ENCODE measurements at places on chromosomes 4 and X.

DNA sequence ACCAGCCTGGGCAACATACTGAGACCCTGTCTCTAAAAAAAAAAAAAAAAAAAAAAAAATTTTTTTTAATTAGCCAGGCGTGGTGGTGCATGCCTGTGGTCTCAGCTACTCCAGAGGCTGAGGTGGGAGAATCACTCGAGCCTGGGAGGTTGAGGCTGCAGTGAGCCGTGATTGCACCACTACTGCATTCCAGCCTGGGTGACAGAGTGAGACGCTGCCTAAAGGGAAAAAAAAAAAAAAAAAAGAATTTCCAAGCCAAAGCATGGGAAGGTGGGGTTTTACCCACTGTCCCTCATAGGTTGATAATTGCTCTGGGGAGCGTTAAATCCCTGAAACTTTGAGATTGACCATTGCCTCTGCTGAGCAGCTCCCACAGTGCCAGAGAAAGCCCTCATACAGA is 427.5 kb downstream of the BCOR start:
- no peak for DNase-seq

- no peak for DNase-seq
Observed at GRCh38 chr4:8730159-8730558, 137.6 kb downstream of the CPZ start.

DNA sequence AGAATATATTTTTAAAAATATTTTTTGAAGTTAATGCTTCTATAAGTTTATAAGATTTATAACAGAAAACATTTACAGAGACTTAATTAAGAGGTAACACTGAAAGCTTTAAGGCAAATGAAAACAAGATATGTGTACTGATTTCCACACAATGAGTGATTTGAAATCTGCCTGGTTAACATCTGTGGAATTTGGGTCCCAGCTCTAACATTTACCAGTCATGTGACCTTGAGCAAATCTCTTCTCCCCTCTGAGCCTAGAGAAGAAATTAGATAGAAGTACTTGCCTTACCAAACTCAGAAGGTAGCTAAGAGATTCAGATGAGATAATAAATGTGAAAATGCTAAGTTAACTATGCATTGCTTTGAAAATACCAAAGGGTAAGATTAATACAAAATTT is 458.8 kb upstream of the LCORL start:
- no peak for DNase-seq

- DNase-seq, result no peak
Observed at GRCh38 chr4:24174602-24175001, 284.8 kb upstream of the PPARGC1A start.

- no peak for DNase-seq
Observed at GRCh38 chr4:53208753-53209152, 157.1 kb downstream of the SCFD2 start.

DNA sequence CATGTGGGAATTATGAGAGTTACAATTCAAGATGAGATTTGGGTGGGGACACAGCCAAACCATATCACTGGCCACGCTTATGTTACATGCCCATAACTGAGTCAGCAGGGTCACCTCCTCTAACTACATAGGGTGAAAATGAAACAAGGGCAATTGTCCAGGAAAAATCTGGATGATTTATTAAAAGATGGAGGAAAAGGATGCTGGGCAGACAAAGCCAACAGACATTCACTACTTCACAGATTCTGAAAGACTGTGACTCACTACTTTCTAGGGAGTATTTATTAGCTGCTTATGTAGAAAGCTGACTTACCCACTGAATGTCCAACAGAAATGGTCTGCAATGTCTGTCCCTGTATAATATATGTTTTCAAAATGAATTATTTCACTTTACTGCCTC is 72.4 kb downstream of the APBB2 start:
- no peak for DNase-seq

DNA sequence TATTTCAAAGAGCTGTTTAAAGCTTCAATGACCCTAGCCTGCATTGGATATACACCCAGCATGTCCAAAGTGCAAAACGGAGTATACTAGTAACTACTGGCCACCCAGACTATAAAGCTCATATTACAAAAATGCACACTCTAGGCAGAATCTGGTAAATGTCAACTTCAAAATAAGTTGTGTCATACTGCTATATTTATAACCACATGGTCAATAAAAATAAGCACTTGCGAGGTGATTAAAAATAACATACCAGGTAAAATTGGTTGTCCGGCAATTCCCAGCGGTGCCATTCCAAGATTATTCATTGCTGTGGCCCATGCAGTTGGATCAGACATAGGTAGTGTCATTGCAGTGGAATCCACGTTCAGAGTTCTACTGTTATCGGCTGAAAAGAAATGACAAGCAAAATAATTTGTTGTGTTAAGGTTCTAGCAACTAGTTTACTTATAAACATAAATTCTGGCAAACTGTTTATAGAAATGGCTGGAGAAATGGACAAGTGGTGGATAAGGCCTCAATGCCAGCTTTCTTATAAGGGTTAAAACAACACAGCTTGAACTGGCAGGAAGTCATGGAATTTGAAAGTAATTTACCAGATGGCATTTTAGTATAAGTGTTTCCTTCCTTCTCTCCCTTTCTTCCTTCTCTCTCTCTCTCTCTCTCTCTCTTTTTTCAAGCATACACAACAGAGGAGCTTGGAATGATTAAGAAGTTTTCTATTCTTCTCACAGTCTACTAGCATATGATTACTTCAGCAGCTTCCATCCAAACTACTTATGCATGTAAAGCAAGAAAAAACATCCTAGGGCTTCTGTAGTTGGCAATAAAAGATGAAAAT is 199.9 kb downstream of the ENOX2 start:
- DNase-seq, result no peak

- no peak for DNase-seq
Observed at GRCh38 chr4:10082459-10083272, 33.9 kb downstream of the WDR1 start.

- DNase-seq, result no peak
Observed at GRCh38 chr4:48913346-48913745, 6.8 kb upstream of the OCIAD2 start.

- no peak for DNase-seq
Observed at GRCh38 chrX:136920001-136920400, 39.5 kb upstream of the RBMX start.

DNA sequence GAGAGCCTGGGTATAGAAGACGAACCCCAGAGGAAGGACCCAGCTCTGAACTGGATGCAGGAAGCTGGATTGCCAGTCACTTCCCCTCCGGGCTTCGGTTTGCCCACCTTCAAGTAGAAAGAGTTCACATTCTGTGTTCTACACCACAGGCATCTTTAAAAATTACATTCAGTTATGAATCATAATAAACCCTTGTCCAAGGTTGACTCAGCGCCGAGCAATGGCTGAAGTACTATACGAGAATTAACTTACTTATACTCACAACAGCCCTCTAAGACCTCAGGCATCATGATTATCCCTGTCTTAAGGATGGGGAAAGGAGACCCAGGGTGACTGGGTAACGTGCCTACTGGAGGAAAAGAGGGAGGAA is 72.5 kb downstream of the EVC2 start:
- DNase-seq, result no peak

DNA sequence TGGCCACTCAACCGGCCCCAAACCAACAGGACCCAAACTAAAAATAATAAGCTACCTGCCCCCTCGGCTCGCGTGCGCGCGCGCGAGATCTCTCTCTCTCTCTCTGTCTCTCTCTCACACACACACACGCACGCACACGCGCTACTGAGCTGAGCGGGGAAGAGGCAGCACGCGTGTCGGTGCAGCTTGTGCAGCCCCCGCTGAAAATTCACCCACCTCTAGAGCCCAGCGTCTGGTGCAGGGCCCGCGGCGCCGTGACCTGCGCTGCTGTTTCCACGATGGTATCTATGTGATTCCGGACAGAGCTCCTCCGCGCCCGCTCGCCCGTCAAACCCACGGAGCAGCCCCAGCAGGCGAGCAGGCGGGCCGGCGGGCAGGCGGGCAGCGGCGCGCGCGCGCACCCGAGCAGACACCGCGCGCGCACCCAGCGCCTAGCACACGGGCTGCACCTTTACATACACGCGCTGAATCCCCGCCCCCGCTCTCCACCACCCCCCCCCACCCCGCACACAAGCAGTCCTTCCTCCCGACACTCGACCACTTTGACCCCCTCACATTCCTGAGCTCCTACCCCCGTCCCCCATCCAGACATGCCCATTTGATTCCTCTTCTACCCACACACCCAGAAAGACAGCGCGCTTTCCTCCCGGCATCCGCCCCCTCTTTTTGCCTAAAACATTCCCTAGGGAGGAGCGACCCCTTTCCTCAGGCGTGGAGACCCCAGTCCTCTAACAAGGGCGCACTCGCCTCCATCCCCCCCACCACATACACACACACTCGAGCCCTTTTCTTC is 1.0 kb downstream of the SLITRK4 start:
- no peak for DNase-seq

DNA sequence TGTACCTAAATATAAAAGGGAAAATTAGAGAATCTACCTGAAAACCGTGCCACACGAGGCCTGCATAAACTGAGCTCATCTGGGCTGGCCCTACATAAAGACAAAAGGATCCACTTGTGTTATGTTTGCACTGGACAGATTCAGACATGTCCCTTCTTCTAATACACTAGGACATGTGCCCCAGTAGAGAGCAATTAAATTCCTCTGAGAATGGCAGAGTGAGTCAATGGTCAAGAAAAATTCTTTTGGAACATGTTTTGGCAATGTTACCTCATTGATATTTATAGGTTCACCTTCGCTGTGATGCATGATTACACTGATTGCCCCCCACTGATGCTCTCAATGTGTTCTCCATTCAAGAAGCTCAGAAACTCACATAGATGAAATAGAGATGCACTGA is 95.2 kb downstream of the MANBA start:
- DNase-seq, result no peak

- no peak for DNase-seq
Observed at GRCh38 chrX:63012574-63012973, 338.6 kb downstream of the SPIN4 start.

DNA sequence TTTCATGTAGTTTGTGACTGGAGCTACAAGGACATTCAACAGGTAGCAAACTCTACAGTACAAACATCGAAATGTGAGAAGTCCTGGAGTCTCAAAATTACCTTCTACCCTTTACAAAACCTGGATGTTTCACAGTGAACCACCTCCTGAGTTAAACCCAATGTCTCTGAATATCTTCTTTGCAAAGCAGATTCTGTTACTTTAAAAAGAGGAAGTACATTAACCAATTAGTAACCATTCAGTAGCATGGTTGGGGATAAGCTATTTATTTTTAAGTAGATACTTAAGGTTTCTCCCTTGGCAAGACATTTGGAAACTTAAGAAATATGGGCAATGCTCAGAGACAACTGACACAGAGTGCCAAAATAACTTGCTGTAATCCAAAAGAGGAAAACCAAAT is 371.9 kb upstream of the NWD2 start:
- no peak for DNase-seq

GRCh38 chr4:84606645-84607044 is 23.7 kb downstream of the CDS1 start:
- no peak for DNase-seq

- no peak for DNase-seq
Observed at GRCh38 chrX:43556207-43556606, 99.9 kb upstream of the MAOA start.

- DNase-seq, result no peak
Observed at GRCh38 chrX:132181364-132181763, 37.9 kb downstream of the RAP2C start.

- DNase-seq, result no peak
Observed at GRCh38 chr4:48698029-48698971, 81.8 kb downstream of the FRYL start.

DNA sequence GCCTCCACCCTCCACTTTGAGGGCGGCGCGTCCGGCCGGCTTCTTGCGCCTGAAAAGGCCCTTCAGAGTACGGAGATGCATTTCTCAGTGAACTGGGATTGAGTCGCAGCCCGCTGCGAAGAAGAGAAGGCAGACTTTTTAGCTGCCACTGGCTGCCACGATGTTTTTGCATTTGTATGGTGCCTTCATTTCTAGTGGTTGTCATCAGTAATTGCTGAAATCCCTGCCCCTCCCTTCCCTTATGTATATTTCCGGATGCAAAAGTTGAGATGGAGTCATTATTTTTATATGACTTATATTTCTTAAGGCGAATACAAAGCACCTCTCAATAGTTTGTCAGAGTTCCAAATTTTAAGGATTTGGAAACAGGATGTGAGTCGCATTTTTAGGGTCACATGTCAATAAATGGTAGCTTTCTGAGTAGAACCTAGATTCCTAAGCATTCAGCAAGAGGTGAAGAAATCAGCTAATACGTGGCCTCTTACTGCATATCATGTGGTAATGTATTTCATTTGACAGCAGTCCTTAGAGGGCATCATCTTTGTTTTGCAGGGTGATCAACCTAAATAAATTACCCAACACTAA is 658 bp downstream of the ATP6AP2 start:
- no peak for DNase-seq

GRCh38 chr4:181261279-181261678 is 981.9 kb upstream of the TENM3 start:
- peak; percentile 57 for DNase-seq

- no peak for DNase-seq
Observed at GRCh38 chr4:24980064-24980690, 50.6 kb downstream of the LGI2 start.

- no peak for DNase-seq
Observed at GRCh38 chr4:41575207-41575606, 37.2 kb downstream of the LIMCH1 start.

DNA sequence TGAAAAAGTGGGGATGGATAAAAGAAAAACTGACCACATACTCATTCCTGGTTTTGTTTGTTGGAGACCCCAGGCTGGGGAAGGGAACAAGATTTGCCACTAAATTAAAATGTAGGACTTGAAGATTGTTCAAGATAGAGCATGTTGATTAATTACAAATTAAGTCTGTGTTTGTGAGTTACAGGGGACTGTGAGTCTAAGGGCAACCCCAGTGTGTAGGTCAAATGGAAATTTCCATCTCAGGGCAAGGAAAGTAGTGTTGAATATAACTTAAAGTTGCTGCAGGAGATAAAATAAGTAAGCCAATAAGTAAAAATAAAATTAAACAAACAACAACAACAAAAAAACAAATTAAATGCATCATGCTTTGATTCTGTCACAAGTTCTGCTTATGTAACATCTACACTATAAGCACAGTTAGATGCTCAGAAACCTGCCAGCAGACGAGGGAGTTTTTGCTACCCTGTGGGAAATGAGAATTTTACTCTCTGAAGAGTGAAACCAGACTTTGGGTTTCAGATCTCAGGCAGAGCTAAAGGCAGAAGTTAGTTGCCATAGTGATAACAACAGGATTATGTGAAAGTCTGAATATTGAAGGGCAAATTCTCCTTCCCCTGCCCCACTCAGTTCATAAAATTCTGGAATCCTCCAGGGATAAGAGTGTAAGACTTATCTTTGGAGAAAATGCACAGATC is 352.3 kb downstream of the GRXCR1 start:
- DNase-seq, result no peak

DNA sequence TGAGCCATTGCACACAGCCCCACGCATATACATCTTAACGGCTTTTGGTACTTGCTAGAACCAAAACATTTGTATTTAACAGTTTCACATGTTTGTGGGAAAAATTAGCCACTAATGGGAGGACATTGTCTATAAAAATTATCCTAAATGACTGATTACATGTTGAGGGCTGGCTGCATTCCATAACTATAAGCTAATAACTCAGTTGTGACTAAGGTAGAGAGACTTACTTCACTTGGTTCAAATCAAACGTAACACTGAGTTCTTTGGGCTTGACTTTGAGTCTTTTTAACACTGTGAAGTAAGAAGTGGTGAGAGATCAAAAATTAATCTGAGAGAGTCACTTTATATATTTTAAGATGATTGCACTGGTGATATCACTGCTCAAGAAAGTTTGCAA is 47.9 kb upstream of the PGRMC2 start:
- DNase-seq, result no peak
